GF-D8 (cell line): ENCODE measurements at places on chromosomes 12 and 14.
A peak's percentile ranks its signal among the peaks of the same experiment; 100 is the strongest.

- no peak for DNase-seq
These were observed 15.1 kb upstream of the ADAM21 start for GRCh38 chr14:70436867-70437266.

GRCh38 chr14:93183596-93184317 is 940 bp downstream of the MOAP1 start:
- DNase-seq = no peak

DNA sequence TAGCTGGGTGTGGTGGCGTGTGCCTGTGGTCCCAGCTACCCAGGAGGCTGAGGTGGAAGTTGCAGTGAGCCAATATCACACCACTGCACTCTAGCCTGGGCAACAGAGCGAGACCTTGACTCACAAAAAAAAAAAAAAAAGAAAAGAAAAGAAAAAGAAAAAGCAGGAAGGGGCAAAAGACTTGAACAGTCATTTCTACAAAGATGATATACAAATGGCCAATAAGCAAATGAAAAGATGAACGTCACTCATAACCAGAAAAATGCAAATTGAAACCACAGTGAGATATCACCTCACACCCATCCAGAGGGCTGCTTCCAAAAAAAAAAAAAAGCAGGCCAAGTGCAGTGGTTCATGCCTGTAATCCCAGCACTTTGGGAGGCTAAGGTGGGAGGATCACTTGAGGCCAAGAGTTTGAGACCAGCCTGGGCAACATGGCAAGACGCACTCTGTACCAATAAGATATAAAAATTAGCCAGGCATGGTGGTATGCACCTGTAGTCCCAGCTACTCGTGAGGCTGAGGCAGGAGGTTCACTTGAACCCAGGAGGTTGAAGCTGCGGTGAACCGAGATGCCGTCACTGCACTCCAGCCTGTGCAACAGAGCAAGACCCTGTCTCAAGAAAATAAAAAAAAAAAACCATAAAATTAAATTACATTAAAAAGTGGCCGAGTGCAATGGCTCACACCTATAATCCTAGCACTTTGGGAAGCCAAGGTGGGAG is 20.5 kb downstream of the UBC start:
- no peak for DNase-seq

- no peak for DNase-seq
These were observed 612.5 kb downstream of the FSCB start for GRCh38 chr14:43894534-43894933.

DNA sequence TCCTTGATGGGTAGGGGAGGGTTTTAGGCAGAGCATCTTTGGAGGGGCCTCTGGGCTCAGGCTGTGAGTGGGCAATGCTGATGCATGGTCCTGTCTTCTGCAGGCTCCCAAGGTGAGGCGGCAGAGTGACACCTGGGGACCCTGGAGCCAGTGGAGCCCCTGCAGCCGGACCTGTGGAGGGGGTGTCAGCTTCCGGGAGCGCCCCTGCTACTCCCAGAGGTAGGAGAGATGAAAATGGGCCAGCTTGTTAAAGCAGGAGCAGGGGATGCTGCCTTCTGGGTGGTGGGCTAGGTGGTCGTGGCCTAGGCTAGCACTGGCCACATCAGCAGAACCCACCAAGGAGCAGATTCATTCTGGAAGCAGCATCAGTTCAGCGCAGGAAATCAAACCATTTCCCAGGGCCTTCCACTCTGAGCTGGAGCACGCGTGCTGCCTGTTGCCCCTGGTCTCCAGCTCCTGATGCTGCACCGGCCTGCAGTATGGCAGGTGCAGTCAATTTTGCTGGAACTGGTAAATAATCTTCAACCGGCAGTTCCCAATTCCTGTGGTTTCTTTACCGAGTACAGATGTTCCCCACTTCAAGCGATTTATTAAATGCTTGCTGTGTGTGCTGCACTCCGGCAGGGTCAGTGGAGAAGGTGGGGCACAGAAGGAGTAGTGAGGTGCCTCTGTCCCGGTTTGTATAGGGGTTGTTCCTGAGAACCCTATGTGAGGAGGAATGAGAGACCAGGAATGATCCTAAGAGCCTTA is 7.4 kb downstream of the PAPLN start:
- no peak for DNase-seq

DNA sequence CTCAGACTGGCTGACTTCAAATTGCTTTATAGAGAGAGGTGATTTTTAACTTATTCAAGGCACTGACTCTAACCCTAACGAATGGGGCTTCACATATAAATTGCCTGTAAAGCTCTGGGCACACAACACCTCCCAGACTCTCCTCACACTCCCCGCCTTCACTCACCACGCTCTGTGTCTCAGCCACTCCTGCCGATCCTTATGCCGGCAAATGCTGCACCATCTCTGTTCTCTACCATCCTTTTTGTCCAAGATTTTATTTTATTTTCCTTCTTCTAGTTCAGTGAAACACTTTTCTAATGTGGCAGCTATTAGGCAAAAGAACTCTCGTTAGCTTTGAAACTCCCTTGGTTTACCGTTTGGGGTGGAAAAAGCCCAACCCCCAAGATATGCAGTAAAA is 446.1 kb upstream of the TMEM132C start:
- no peak for DNase-seq

DNA sequence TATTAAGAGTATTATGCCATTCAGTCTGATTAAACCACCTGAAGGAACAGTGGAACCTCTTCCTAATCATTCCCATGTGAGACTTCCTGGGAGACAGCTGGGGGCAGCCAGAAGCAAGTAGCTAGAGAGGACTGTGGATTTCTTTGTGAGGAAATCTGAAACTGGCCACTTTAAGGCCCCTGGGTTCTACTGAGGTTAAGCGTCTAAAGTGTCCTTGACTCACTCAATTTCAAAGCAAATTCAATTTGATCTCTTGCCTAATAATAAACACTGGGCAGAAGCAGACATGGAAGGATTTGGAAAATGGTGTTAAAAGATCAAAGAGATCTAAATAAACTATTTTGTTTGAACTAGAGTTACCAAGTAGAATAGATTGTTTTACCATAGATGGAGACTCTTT is 909.9 kb downstream of the NRXN3 start:
- DNase-seq = no peak

GRCh38 chr14:100383727-100384158 is 60.6 kb downstream of the SLC25A47 start:
- no peak for DNase-seq

- DNase-seq = no peak
These were observed 68.7 kb downstream of the RGS6 start for GRCh38 chr14:72000907-72001306.

DNA sequence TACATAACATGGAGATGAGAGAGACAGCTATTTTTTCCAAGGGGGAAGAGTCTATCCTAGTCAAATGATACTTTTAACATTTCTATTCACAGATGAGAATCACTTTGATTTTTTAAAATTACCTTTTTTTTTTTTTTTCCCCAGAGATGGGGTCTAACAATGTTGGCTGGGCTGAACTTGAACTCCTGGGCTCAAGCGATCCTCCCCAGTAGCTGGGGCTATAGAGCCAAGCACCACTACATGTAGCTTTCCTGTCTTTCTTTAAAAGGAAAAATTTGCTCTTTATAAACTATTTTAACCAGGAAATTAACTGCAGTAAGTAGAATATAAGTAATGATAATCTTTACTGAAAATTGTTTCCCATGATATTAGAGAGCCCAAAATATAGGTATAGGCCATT is 3.3 kb downstream of the PRICKLE1 start:
- no peak for DNase-seq

DNA sequence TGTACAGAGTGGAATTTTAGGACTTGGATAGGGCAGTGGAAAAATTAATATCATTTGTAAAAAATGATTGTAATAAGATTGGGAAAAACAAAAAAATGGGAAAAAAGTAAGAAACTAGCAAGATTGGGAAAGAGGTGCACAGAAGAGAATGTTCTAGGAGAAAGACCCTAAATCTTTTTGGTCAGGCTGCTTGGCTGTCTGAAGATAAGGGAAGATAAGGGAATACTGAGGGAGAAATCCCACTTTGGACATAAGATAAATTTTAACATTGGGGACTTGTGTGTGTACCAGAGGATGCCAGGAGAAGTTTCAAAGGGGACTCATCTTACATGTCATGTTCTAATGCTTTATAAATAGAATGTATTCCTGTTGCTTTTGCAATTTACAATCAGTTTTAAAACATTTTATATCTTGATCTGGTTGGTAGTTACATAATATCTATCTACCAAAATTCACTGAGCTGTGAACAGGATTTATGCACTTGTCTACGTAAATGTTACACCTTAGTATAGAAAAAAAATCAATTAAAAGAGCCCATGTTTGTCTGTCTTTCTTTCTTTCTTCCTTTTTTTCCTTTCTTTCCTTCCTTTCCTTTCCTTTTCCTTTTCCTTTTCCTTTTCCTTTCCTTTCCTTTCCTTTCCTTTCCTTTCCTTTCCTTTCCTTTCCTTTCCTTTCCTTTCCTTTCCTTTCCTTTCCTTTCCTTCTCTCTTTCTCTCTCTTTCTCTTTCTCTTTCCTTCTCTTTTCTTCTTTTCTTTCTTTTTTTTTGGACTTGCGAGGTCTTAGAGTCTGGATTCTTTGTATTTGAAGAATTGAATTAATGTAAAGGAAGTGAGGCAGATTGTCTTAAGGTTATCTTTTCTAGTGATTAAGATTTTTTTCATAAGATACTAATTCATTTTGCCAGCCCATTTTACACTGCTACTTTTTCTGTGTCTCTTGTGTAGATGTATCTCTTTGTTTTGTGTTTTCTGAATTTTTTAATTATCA is 66.1 kb downstream of the KTN1 start:
- no peak for DNase-seq

DNA sequence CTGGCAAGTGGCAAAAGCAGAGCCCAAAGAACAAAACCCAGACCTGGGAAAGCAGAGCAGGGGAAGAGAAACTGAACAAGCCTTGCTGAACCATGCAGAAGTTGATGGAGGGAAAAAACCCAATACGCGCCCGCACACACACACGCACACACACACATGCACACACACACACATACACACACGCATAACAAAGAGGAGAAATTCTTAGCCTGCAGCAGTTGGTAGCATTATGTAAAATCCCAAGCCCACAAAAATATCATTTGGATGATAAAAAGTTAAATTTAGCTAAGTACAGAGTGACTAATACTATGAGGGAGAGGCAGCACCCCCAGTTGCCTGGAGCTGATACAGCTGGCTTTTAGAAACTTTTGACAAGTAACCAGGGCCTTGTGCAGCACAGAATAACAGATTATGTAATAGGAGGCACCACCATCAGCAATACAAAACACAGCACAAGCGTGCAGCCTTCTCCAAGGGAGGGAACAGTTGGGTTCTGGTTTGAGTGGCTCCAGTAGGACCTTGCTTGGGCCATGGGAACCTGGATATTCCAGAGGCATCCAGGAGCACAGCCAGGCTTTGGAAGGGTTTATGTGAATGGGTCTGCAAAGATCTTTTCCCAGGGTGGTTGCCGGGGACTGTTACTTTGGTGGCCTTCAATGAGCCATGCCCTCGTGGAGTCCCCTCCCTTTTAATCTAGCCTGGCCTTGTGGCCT is 35.3 kb downstream of the PITPNM2 start:
- DNase-seq = no peak

DNA sequence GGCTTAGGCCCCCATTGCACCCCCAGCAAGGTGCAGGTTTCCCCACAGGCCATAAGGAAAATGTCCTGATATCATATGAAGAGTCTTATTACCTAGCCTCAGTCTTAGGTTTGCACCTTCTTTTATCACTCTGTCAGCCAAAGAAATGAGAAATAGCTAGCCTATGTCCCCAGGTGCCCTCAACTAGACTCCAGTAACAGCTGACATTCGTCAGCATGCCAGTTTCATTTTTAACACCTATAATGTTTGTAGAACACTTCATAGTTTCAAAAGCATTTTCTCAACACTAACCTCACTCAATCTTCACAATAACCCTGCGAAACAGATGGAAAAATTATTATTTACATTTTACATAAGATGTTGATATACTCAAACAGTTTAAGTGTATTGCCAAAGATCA is 24.0 kb upstream of the OR10P1 start:
- DNase-seq = no peak

DNA sequence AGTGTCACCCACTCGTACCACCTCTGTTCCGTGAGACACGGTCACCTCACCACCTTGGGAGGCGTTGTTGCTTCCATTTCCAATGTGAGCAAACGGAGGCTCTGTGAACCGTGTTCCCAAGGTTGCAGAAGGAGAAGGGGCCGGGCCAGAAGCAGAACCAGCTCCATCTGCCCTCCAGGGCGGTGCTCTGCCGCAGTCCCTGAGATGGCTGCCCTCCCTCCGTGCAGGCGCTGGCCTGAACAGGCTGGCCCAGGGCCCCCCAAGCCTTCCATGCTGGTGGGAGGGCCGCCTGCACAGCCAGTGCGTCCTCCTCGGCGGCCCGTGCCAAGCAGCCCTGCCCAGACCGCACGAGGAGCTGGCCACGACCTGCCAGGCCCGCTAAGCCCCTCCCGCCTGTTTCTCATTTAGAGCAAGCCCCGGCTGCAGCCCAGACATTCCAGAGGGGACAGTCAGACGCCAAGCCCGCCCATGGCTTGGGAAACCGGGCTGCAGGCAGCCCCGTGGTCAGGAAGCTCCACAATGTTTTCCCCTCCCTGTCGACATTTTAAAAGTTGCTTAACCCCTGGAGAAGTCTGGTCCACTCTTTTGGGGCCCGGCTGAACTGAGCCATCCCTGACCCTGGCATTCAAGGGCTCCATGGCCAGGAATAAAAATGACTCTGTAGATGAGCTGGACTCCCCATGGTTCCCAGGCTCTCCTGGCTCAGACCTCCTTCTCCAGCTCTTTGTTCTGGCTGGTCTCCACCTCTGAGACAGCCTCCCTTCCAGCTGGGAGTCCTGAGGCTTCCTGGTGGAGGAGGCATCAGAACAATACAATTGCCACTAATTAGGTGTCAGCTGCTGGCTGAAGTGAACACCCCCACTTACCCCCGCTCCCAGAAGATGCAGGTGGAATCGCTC is 236.0 kb downstream of the BCL11B start:
- DNase-seq = no peak

DNA sequence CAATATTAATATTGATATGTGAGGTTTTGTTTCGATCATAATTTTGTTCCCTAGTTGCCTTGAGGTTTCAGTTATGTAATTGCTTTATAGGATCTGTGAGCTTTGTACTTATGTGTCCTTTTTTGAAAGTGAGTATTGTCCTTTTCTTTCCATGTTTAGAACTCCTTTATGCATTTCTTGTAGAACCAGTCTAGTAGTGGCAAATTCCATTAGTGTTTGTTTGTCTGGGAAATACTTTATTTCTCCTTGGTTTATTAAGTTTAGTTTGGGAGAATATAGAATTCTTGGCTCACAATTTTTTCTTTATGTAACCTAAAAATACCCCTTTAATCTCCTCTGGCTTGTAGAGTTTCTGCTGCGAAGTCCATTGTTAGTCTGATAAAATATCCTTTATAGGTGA is 127.5 kb upstream of the KITLG start:
- DNase-seq = no peak

- DNase-seq = no peak
These were observed 11.7 kb upstream of the OASL start for GRCh38 chr12:121050725-121051124.

GRCh38 chr12:97940629-97941028 is 478.0 kb downstream of the RMST start:
- no peak for DNase-seq

- no peak for DNase-seq
These were observed 301.5 kb downstream of the NELL2 start for GRCh38 chr12:44574586-44574985.

GRCh38 chr14:102795060-102795925 is 18.0 kb downstream of the TRAF3 start:
- peak; percentile 24 for DNase-seq
